ENCODE measurements at places on chromosomes 3 and 15.

GRCh38 chr3:183131735-183132134 lies 30.8 kb downstream of the LAMP3 start:
- DNase-seq: no peak

DNA sequence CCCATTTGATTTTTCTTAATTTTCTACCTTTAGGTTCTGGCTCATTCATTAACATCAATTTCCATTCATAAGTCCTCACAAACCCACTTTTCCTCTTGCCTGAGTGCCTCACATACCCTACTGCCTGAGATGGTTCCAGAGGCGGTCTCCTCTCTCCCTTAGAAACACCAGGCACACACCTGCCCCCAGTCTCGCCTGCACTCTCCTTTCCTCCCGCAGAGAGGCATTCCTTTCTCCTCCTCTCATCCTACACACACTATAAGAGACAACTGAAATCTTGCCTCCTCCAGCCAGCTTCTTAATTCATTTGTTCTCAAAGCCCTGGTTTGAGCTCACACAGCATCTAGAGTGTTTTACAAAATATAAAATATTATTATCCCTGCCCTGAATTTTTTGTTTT lies 27.5 kb downstream of the TF start:
- DNase-seq: no peak

- DNase-seq: no peak
Measured at GRCh38 chr3:179973931-179974361, 62.8 kb downstream of the PEX5L start.

GRCh38 chr3:177930771-177931170 lies 605.5 kb upstream of the KCNMB2 start:
- no peak for DNase-seq

DNA sequence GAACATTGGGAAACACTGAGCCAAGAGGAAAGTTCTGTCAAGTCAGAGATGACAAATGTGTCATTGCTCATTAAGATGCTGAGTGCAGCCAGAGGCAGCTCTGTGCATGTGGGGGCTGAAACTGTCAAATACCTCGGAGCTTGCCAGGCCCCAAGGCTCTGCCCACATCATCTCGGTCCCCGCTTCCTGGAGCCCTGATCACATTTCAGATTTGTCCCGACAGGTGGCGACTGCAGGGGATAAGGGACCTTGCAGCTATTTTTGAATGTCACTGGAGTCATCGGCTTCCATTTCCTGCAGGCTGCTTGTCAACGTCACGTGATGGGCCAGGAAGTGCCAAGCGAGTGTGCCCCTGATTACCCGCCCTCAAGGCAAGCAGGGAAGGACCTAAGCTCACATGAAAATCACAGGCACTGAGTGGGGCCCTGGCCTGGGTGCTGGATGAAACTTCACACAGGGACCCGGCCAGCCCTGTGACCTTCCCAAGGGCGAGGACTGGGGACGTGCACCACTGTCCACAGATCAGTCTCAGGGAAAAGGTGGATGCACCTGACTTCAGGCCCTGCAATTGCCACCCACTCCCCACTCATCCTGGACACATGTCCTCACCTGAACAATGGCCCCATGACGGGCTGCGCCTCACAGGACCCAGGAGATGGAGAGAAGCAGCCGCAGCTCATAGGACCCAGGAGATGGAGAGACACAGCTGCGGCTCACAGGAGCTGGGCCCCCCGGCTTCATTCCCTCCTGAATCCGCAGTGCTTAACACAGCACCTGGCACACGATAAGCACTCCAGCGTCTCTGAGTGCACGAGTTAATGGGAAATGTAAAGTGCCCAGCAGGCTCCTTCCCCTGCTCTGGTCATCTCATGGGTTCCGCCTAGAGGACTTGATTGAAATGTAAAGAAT lies 73.4 kb downstream of the NUP210 start:
- peak; percentile 56 for DNase-seq

DNA sequence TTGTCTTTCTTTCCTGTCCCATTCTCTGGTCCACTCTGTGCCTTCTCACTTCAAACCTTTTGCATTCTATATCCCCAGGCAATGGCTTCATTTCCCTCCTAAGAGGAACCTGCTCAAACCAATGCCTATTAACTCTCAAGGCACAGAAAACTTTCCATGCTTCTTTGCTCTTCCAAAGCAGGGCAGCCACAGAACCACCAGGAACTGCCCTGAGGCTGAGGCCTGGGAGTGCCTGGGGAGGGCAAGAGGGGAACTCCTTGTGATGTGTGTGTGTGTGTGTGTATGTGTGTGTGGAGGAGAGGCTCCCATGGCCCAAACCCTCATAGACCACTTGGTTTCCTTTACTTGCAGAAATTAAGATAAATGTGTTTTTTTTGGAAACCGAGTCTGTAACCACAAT lies 14.1 kb upstream of the PGPEP1L start:
- no peak for DNase-seq

GRCh38 chr3:14262212-14262611 lies 83.6 kb downstream of the LSM3 start:
- DNase-seq: no peak

- DNase-seq: no peak
Measured at GRCh38 chr15:72872066-72872845, 88.7 kb upstream of the ADPGK start.

DNA sequence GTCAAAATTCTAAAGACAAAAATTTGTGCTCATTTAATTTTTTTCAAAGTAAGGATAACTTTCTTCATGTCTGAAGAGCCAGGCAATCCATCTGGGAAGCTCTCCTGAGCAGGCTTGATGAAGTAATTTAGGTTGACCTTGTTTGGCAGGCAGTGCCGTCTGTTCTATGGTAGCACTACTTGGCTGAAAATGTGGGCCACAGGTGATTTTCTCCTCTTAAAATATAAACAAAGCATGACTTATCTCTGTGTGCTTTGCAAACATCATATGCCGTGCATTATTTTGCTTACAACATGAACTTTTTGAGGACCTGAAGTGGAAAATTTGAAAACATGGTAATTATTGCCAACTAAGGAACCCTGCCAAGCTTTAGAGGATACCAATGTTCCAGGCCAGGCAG lies 143.2 kb downstream of the RAP2B start:
- no peak for DNase-seq

- DNase-seq: no peak
Measured at GRCh38 chr3:144308396-144308795, 336.8 kb downstream of the DIPK2A start.

GRCh38 chr3:42839616-42840015 lies 30.4 kb downstream of the ACKR2 start:
- DNase-seq: no peak

DNA sequence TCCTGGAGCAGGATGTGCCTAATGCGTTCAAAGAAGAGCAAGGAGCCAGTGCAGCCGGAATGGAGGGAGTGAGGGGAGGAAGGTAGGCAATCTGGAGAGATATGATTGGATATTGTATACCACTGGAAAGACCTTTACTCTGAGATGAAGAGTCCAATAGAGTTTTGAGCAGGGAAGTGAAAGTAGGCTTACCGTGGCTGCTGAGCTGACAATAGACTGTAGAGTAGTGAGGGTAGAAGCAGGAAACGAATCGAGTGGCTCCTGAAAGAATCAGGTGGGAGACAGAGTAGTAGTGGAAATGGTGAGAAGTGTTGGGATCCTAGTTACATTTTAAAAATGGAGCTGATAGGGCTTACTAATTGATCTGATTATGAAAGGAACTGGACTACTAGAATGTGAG lies 51.8 kb upstream of the NUDT16 start:
- no peak for DNase-seq

DNA sequence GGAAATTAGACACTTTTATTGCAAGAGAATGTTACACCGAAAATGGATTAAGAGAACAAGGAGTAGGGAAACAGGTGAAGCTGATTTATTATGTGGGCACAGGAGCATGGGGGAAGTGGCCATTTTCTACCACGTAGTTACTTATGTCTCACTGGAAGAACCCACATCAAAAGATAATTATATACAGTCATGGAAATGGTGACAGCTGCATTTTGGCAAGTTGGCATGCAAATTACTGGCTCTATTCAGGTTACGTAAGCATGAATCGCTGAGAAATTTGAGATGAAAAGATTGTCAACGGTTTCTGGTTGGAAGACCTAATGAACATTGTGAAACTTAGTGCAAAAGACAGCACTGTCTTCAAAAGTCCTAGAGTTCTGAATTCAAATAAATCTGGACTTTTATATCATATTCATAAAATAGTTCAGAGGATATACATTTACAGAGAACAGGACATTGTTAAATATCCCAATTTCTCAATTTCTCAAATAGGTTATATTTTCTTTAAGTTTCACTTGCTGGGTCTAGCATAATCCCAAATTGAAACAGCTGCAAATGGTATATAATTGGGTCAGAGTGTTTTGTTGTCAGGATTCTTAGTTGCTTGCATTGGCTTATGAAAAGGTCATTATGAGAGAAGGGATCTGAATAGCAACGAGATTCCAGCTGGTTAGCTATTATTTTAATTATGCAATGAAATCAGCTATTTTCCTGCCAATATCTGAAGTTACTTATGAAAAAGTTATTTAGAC lies 567.8 kb downstream of the ZPLD1 start:
- DNase-seq: no peak

- DNase-seq: no peak
Measured at GRCh38 chr3:173703771-173704170, 306.2 kb downstream of the NLGN1 start.

GRCh38 chr3:165434516-165434915 lies 238.3 kb upstream of the SLITRK3 start:
- DNase-seq: no peak

- DNase-seq: no peak
Measured at GRCh38 chr3:28905798-28906197, 375.1 kb upstream of the RBMS3 start.

GRCh38 chr15:100695048-100695447 lies 92.7 kb downstream of the ASB7 start:
- DNase-seq: no peak

DNA sequence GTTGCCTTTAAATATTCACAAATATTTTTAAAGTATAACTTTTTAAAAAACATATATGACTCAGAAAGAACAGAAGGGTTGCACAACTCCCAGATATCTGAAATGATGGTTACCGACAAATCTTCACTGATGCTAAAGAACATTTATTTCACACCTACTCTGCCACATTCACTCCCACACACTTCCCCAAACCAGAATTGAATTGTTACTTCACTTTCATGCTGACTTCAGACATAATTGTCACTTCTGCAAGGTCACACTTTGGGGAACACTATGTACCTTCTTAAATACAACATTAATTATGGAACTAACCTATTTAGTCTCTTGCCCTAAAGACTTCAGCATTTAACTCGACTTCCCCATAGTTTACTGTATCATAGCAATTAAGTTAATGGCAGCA lies 795.1 kb downstream of the FHIT start:
- DNase-seq: no peak

GRCh38 chr3:118900737-118901525 lies 133.7 kb downstream of the IGSF11 start:
- no peak for DNase-seq

- DNase-seq: no peak
Measured at GRCh38 chr3:69868841-69869420, 129.7 kb downstream of the MITF start.

- no peak for DNase-seq
Measured at GRCh38 chr3:23952646-23953045, 7.6 kb downstream of the NR1D2 start.

- DNase-seq: no peak
Measured at GRCh38 chr3:143147707-143148106, 28.1 kb downstream of the CHST2 start.

DNA sequence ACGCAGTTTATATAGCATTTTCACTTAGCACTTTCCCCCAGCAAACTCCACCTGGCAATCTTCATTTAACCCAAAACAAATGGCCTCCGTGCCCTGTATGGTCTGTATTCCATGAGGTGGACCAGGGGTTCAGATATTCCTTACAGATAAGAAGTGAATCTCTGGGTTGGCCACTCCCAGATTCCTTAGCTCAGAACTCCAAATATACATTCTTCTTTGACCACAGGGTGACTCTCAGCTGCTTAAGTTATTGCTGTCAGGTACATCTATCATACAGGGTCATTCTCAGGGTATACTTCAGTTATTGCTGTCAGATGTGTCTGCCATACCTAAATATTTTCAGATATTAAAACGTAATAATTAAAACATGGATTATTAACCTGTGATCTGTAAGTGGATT lies 229.8 kb downstream of the TBL1XR1 start:
- DNase-seq: no peak

GRCh38 chr15:90201130-90201943 lies at the start of gene SEMA4B:
SEMA4B (plus strand) TSS chr15:90201330; CDS start chr15:90201579, 249 bp downstream.
- DNase-seq: peak; percentile 35

DNA sequence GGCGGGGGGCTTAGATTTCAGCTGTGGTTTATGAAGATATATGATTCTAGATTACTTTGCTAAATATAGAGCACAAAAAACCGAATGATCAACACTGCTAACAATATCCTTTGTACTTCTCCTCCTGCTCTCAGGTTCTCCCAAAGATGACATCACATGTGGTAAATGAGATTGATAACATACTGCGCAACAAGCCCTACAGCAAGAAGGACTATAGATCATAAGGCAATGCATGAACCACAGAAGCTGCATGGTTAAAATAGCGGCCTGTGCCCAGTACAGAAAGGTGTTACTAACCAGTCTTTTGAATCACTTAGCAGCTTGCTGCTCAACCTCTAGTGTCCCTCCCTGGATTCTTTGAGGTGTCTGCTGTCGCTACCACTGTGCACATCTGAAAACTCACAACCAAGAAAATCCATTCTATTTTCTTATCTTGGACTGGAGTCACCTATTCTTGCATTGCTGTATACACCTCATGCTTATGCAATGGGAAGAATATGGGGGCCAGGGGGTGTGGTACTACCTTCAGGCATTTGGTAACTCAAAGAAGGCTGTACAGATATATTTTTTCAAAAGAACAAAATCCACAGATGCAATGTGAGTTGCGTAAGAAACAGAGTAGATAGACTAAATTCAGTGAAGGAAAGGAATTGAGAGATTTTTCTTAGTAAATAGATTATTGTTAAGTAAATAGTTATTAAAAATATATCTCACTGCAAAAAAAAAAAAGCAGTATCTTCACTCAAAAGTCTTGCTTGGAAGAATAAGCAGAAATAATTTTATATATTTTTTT lies 18.2 kb downstream of the SSR3 start:
- DNase-seq: no peak

- no peak for DNase-seq
Measured at GRCh38 chr3:188119846-188120245, 34.1 kb upstream of the LPP start.

GRCh38 chr3:167666563-167666962 lies 12.8 kb upstream of the WDR49 start:
- no peak for DNase-seq

- no peak for DNase-seq
Measured at GRCh38 chr3:100195375-100195774, 65.4 kb upstream of the TBC1D23 start.

GRCh38 chr3:98259-98654 lies 98.3 kb upstream of the CHL1 start:
- DNase-seq: no peak
